Right renal cortex interstitium (tissue), 3 donors: ENCODE measurements at places on chromosomes 1 and 21. TPM values are rescaled to one million over a fixed set of nuclear protein-coding genes. Genes with fewer than 3 reads are reported as not detected.

GPA33 gene
- 1.1 TPM for polyA plus RNA-seq

LCE2A gene
- not detected for polyA plus RNA-seq

B3GALT5 gene
- polyA plus RNA-seq = 1.6 TPM

EGLN1 gene
- polyA plus RNA-seq = 46.2 TPM

PRAMEF1 gene
- polyA plus RNA-seq = not detected

DNA sequence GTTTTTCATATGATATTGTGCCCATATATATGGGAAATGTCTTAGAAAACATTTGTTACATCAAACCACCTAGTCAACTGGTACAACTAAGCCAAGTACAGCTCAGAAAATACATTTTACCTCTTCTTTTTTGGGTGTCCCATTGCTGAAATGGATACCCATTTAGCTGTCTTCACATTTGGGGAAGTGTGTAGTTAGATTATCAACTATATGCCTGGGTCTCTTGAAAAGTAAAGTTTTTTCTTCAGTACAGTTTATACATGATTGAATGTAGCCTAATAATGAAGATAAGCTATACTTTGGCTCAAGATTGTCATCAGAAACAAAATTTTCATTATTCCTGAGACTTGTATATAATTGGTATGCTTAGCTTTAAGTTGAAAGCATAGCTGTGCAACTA, 2.0 kb downstream of the AGO3 start:
- no peak for DNase-seq

DNA sequence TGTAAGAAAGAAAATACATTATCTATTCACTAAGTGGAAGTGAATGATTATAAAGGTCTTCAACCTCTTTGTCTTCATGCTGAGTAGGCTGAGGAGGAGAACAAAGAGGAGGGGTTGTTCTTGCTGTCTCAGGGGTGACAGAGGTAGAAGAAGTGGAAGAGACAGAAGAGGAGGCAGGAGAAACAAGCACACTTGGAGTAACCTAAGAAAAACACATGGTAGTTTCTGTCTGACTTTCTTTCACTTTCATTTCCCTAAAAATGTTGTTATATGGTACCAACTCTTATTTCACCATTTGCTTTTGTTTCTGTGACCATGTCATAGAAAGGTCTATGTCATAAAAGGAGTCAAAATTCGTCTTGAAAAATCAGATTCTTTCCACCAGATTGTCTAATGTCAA, 696.6 kb upstream of the BRINP3 start:
- no peak for DNase-seq

DNA sequence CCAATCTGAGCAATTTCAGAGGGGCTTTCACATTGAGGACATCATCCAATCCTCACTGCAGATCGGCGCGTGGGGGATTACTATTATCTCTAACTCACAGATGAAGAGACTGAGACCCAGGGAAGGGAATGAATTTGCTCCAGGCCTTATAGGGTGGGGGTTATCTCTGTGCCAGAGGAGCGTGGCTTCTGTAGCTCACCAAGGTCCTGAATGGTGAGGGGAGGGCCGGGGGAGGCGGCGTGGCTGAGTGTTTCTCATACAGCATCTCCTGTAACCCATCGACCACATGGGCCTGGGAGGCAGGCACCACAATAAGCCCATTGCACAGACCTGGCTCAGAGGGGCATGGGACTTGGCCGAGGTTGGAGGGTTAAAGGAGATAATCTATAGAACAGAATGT, 143.0 kb upstream of the KLHDC7A start:
- no peak for DNase-seq
